ENCODE measurements at places on chromosomes 12 and 14. TPM values are rescaled to one million over a fixed set of nuclear protein-coding genes. Genes with fewer than 3 reads are reported as not detected.

Gene MMP19
- total RNA-seq, result not detected

DNA sequence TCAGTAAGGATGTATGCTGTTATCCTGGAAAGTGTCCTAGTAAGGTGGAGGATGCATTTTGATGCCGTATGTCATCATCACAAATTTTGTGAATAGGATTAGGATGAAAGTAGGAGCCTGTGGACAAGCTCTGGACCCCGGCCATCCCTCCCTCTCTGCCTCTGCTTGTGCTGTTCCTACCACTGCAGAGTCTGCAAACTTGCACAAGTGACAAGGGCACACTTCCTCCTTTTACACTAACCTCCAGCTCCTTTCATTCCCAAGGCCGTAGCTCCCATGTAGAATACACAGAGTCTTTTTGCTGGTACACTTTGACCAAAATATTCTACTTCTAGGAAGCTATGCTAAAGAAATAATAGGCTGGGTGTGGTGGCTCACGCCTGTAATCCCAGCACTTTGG is 13.3 kb upstream of the TMCC3 start:
- no peak for DNase-seq

Gene DDHD1
- 18.0 TPM for total RNA-seq

- no peak for DNase-seq
Measured at GRCh38 chr14:31047503-31047902, 21.3 kb upstream of the STRN3 start.

Gene C12orf60
- 2.9 TPM for total RNA-seq

DNA sequence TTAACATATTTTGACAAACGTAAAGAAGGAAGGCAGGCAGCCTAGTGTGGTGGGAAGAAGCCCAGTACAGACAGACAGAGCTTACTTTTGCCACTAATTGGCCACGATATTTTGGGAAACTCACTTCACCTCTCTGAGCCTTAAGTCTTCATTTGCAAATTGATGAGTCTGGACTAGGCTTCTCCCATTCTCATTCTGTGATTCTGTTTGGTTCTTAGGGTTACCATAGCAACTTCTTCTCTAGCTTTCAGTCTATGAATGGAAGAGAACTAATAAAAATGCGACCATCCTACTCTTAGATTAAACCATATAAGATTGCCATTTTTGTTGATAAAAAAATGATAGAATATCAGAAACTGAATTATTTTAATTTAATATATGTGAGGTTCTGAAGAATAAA is 210.5 kb downstream of the SNAPC1 start:
- no peak for DNase-seq

DNA sequence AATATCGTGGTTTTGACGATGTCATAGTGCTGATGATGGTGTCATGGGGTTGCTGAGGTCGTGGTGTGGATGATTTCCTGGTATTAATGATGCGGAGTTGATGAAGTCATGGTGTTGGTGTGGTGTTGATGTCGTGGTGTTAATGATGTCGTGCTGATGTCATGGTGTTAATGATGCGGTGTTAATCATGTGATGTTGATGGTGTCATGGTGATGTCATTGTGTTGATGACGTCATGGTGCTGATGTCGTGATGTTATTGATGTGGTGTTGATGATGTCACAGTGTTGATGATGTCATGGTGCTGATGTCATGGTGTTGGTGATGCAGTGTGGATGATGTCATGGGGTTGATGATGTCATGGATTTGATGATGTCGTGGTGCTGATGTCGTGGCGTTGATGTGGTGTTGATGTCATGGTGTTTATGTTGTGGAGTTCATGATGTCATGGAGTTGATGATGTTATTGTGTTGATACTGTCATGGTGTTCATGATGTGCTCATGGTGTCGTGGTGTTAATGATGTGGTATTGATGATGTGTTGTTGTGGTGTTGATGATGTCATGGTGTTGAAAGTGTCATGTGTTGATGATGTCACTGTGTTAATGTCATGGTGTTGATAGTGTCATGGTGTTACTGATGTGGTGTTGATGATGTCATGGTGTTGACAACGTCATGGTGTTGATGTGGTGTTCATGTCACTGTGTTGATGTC is 48.5 kb upstream of the RIMBP2 start:
- DNase-seq, result no peak

- DNase-seq, result no peak
Measured at GRCh38 chr12:11628353-11628752, 21.1 kb upstream of the ETV6 start.

DNA sequence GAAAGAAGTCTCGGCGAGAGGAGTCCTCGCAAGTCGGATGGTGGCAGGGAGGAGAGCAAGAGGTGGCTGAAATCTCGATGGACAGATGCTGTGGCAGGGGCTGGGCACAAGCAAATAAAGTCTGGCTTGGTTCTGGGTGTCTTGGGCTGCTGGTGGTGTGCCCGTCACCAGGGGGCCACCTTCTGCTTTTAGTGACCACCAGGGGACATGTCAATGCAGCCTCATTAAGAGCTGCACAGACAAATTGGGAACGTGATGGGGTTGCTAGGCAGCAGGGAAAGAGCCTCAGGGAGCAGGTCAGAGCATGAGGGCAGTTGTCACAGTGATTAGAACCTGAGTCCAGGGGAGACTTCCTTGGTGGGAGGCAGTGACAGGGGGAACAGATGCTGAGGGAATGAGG is 44.0 kb downstream of the LRRC74A start:
- no peak for DNase-seq

GRCh38 chr12:28050606-28051005 is 78.1 kb upstream of the PTHLH start:
- DNase-seq, result no peak

- no peak for DNase-seq
Measured at GRCh38 chr14:68111097-68111852, 291.7 kb downstream of the RAD51B start.

Gene KCNMB4
- total RNA-seq, result 6.1 TPM

DNA sequence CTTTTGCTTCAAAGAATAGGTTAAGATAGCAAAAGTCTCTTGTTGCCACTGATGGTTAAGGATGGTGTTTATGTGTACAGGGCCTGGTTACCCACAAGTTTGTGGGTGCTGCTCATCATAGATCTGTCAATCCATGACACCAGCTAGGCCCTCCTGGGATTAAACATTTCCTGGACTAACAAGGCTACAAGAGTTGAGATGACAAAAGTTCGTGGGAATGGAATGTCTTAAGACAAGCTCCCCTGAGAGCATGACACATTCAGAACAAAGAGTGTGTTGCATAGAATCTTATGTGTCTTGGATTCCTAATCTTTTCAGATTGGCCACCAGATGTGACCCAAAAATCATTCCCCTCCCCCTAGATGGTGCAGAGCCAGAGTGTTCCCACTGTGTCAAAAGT is 592.5 kb upstream of the USP15 start:
- no peak for DNase-seq

- no peak for DNase-seq
Measured at GRCh38 chr12:3241621-3242020, 164.4 kb downstream of the TSPAN9 start.

GRCh38 chr12:57765003-57765697 is 1.7 kb downstream of the CYP27B1 start:
- DNase-seq, result no peak

Gene CACNA2D4
- 0.72 TPM for total RNA-seq

- no peak for DNase-seq
Measured at GRCh38 chr12:117231750-117232149, 41.5 kb upstream of the FBXO21 start.

DNA sequence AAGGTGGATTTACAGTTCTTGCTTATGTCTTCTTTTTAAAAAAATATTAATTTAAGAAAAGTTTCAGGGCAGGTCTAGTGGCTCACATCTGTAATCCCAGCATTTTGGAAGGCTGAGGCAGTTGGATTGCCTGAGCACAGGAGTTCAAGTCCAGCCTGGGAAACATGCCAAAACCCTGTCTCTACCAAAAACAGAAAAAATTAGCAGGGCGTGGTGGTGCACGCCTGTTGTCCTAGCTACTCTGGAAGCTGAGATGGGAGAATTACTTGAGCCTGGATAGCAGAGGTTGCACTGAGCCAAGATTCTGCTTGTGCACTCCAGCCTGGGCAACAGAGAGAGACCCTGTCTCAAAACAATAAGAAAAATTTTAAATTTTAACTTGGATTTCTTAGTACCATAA is 5.4 kb upstream of the TAS2R46 start:
- DNase-seq, result no peak

- no peak for DNase-seq
Measured at GRCh38 chr14:98834119-98834518, 437.9 kb downstream of the BCL11B start.

DNA sequence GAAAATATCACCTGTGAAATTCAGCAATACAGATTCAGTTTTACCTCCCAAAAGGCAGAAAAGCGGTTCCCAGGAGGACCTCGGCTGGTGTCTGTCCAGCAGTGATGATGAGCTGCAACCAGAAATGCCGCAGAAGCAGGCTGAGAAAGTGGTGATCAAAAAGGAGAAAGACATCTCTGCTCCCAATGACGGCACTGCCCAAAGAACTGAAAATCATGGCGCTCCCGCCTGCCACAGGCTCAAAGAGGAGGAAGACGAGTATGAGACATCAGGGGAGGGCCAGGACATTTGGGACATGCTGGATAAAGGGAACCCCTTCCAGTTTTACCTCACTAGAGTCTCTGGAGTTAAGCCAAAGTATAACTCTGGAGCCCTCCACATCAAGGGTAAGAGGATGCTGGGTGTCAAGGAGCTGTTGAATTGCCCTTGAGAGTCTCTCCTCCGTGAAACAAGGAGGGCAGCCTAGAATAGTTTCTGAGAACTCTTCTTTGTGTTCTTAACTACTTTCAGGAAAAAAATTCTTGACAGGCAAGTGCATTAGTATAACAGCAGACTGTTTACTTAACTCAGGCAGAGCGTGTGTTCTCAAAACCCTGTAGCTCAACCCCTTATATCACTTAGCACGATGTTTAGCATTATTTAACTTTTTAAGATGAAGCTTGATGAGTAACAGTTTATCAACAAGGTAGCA is 7.7 kb downstream of the TDP1 start:
- DNase-seq, result no peak

DNA sequence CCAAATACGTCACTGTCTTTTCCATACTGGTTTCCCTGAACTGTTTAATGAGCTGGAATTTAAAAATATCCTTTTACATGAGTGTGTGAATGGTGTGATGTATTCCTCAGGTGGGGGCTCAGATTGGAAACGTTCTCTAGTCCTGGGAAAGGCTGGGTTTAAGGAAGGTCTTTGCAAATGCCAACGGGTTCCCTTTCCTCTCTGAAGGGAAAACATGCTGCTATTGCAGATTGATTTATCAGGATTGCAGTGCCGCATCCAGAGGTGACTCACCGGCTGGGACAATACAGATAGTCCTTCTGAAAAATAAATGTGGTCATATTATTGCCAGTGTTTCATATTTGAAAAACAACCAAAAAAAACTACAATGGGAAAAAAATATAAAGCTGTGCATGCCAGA is 193.1 kb upstream of the FLRT2 start:
- no peak for DNase-seq

DNA sequence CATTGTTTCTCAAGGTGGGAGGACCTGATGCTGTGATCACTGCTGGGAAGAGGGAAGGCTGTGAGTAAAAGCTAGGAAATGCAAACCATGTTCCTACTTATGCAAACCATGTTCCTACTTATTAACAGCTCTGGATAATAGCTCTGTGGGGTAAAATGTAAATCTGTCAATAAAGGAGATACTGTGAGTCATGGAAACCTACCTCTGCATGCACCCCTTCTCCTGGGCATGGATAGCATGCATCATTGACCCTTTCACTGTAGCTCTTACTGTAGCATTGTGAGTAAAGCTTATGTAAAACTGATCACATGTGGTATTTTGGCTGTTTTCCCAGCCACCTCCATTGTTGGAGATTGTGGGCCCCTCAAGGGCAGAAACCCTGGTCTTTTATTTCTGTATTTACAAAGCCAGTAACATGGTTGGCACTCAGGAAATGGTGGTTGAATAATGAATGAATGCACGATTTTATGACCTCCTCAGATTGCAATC is 253.7 kb downstream of the GRIN2B start:
- DNase-seq, result no peak

DNA sequence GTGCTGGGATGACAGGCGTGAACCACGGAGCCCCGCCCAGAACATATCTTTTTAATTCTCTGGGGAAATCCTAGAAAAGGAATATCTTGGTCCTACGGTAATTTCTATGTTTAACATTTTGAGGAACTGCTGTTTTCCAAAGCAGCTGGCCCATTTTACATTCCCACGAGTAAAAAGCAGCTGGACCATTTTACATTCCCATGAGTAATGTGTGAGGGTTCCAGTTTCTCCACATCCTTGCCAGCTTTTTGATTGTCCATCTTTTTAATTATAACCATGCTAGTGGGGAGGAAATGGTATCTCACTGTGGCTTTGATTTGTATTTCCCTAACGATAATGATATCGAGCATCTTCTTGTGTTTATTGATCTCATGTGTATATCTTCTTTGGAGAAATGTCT is 4.4 kb upstream of the P2RX4 start:
- DNase-seq, result no peak

GRCh38 chr12:29726321-29726692 is 57.4 kb downstream of the TMTC1 start:
- no peak for DNase-seq

DNA sequence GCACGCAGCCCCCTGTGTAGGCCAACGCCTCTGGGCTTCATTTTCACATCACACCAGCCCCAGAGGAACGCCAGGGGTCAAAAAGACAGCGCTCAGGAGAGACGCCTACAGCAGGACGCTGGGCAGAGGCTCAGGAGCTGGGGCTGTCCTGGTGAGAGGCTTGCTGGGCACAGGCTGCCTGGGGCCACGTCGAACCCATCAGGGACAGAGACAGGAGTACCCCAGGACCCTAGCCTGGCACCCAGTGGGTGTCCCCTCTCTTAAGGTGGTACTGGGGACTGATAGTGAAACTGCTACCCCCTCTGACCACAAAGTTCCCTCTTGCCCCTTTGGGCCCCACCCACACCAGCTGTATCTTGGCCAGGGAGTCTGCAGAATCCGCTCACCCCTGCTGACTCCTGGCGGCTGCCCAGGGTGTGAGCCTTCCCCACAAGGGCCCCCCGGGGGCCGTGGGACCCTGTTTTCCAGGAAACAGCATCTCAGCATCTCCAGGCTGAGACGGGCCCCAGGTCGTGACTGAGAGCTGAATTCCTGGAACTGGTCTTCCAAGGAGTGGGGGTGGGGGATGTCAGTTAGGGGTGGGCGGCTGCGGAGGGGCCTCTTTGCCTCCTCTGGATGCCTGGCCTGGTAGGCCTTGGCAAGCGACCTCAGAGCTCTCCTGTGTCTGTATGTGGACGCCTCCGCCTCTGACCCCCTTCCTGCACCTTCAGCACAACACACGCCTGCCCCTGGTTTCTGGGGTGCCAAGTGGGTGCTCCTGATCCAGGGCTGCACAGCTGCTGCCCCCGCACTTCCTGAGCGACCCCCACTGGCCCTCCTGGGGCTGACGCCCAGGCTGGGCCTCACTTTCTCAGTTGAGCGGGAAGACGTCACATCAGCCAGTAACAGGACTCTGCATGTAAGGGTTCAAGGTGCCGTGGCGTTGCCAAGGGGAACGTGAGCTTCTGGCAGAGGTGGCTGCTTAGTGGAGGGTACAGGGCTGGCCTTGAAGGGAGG is 321.9 kb upstream of the RTL1 start:
- no peak for DNase-seq

Gene KRT71
- not detected for total RNA-seq

Gene PTPN21
- 25.3 TPM for total RNA-seq

Gene CMKLR1
- total RNA-seq, result 0.32 TPM

GRCh38 chr14:30210630-30211029 is 283.0 kb upstream of the PRKD1 start:
- DNase-seq, result no peak

Measured in neural crest cell (in vitro differentiated cells).